NCI-H460 (cell line): ENCODE measurements at places on chromosomes 13 and 19.

DNA sequence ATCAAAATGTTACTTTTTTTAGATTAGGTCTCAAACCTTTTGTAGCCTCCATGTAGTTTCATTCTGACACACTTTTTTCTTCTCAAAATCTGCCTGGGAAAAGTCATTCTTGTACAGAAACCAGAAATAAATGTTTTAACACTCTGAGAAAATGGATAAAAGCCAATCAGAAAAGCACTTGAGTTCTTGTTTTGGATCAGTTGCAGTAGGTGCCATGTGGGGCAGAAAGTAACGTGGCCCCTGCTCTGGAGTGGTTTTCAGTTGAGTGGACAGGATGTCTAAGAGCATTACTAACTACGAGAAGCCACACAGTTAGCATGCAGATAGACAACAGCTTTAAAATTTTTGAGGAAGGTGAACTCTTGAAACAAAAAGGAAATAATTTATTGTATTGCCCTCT lies 19.1 kb downstream of the GPR183 start:
- DNase-seq = no peak

GRCh38 chr19:277581-278165 lies 13.5 kb downstream of the PLPP2 start:
- no peak for DNase-seq

DNA sequence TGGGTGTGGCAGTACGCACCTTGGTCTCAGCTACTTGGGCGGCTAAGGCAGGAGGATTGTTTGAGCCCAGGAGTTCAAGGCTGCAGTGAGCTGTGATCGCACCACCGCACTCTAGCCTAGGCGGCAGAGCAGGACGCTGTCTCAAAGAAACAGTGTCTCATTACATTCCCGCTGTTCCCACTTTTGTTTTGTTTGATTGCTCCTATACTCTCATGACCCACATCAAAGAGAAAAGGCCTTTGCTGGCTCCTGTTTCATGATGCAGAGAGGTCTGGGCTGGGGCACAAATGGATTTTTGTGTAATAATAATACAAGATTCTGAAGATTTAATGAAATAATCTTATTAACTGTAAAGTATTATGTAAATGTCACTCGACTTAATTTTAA lies 85.7 kb downstream of the LACC1 start:
- DNase-seq = no peak

DNA sequence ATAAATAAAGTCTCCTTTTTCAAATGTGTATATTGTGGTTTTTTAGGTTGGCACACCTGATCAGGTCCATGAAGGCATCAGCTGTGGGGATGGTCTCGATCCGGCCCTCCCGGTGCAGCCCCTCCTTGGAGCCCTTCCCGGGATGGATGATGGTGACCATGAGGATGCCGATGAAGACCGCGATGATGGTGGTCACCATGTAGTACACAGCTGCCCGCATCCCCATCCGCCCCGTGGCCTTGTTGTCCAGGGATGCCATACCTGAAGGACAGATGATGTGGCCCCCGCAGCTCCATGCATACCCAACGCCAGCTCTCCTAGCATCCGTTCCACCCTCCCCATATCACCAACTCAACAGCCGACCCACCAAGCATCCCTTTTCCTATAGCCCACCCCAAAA lies 11.4 kb downstream of the SLC1A6 start:
- no peak for DNase-seq
